ENCODE measurements at places on chromosomes 1 and 21. TPM values are rescaled to one million over a fixed set of nuclear protein-coding genes. Genes with fewer than 3 reads are reported as not detected.
A peak's percentile ranks its signal among the peaks of the same experiment; 100 is the strongest.

- no peak for DNase-seq
- H3K4me3 ChIP-seq, result no peak overlapping the region
- no peak overlapping the region for H3K27ac ChIP-seq
Observed at GRCh38 chr1:114076308-114076707, 77.4 kb downstream of the SYT6 start.

- H3K4me1 ChIP-seq, result no peaks in the 10 kb centered on the region
- H3K36me3 ChIP-seq, result no peaks in the 10 kb centered on the region
Observed at GRCh38 chr1:175693364-175693763, 50.0 kb downstream of the TNR start.

DNA sequence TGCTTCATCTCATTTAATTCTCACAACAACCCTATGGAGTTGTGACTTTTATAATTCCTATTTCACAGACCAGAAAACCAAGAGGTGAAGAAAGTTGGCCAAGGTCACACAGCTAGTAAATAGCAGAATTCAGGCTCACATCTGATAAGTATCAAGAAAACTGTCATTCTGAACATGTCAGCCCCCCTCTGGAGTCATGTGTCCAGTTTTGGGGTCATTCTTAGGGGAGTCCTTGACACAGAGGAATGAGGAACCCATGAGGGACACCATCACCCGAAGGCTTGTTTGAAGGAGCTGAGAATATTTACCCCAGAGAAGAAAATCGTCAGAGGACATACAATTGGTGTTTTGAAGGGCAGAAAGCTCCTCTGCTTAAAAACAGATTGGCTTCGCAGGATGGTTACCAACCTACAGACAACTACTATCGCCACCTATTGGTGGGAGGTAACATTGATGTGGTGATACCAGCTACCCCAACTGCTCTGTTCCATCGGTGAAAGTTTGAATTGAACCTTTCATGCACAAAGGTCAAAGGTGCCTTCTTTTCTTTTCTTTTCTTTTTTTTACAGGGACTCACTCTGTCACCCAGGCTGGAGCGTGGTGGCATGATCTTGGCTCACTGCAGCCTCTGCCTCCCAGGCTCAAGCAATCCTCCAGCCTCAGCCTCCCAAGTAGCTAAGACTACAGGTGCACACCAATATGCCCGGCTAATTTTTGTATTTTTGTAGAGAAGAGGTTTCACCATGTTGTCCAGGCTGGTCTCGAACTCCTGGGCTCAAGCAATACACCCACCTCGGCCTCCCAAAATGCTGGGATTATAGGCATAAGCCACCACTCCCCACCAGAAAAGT lies 31.3 kb downstream of the NCMAP start:
- peak; percentile 43 for DNase-seq
- no peaks in the 10 kb centered on the region for H3K4me1 ChIP-seq
- peaks cover 11% of the 10 kb centered on the region for H3K27me3 ChIP-seq
- H3K36me3 ChIP-seq, result no peaks in the 10 kb centered on the region

Gene SYT6
- not detected for total RNA-seq

GRCh38 chr1:1564268-1564667 lies 10.4 kb downstream of the SSU72 start:
- no peak overlapping the region for H3K4me3 ChIP-seq
- no peaks in the 10 kb centered on the region for H3K27me3 ChIP-seq
- no peak overlapping the region for H3K27ac ChIP-seq
- H3K36me3 ChIP-seq, result peaks cover 18% of the 10 kb centered on the region

Data from fibroblast of lung (primary cell).